ENCODE measurements at places on chromosomes 13 and 19.

DNA sequence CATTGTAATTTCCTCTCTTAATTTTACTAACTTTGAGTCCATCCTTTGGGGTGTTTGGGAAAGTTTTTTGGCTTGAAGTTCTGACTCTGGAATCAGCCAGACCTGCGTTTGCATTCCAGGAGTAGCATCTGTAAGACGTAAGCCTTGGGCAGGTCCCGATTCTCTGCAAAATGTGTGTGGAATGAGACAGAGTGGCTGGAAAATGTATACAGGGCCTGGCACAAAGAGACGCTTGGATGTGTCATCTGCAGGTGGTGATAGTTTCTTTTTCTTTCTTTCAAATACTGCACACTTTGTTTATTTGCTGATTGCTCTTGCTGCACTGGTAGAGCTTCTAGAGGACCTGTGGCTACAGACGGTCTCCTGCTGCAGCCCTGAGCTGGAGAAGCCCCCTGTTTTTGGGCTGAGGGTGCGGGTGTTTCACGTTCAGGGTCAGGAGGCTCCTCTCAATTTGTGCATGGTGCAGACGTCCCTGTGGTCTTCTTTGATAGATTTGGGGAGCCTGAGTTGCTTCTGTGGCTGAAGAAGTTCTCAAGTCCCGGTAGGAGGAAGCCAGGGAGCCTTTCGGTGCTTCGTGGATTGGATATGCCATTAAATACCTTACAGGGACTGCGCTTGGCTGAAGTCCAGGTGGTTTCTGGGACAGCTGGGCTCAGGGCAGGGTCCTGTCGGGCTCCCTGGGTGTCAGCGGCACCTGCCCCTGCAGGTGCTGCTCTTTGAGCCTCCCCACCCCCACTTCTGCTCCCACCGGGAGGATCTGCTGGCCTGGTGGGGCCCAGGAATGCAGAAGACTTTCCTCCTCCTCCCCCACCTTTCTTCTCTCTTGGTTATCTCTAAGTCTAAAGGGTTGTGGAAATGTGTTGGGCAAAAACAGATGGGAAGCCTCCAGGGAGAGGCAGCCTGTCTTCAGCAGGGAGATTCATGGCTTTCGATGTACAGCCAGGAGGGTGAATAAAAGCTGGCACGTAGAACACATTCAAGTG is 44.0 kb upstream of the GAS6 start:
- peak; percentile 83 for DNase-seq

DNA sequence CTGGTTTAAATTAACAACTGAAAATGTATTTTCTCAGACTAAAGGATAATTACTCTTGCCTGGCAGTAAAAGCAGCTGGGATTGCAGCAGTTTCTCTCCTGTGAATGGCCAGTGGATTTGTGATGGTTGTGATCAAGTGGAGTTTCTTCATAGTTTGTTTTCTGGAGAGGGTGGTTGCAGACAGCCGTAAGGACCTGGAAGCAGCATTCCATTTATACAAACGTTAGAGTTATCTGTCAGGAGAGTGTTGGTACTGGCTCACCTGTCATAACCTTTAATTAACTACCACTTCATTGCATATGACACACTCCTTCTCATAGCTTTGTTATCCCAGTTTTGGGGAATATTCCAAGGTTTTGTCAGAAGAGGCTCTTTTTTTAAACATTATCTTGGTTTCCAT is 258.4 kb upstream of the SLC10A2 start:
- DNase-seq, result no peak

- DNase-seq, result no peak
Observed at GRCh38 chr13:33917190-33917589, 99.2 kb downstream of the RFC3 start.

- no peak for DNase-seq
Observed at GRCh38 chr19:55695511-55696290, 20.7 kb downstream of the EPN1 start.

DNA sequence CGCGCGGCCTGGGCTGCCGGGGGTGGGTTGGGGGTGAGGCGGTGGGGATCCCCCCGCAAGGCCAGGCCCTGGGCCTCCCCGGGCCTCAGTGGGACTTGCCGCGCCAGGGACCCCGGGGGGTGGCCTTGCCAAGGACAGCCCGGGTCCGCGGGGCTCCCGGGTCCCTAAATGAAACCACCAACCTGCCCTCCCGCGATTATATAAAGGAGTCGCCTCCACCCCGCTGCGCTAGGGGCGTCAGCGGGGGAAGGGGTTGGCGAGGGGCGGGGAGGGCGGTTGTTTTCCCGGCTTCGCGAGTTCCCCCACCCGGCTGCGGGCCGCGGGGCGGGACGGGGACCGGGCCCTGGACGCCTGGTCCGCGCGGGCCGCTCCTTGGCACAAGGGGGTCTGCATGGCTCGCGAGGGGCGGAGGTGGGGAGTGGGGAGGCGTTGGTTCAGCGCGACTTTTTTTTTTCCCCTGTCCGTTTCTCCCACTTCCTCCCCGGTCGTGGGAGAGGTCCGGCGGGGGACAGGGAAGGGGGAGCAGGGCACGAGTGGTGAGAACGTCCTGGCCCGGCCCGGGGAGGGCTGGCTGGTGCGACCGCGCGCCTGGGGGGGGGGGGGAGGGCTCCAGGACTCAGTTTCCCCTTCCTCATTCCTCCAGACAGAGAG is 822 bp upstream of the ZBTB7A start:
- DNase-seq, result peak; percentile 24

DNA sequence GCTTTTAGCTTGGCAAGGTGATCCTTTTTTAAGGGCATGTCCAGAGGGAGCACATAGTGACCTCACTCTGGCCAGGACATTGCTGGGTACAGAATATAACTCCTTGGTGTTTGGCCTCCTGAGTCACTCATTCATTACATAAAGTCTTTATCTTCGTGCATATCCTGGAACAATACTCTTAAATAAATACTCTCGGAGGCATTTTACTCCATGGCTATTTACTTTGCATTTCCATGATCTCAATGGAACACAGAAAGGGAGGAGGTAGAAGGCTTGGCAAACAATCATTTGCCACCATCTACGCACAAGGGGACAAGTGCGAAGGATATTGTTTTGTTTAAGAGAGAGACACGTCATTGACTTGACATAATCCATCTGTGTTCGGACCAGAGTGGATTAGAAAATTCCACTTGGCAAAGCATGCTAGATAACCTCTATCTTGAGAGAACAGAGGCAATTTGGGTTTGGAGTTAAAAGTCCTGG is 210.0 kb downstream of the IRS2 start:
- no peak for DNase-seq

DNA sequence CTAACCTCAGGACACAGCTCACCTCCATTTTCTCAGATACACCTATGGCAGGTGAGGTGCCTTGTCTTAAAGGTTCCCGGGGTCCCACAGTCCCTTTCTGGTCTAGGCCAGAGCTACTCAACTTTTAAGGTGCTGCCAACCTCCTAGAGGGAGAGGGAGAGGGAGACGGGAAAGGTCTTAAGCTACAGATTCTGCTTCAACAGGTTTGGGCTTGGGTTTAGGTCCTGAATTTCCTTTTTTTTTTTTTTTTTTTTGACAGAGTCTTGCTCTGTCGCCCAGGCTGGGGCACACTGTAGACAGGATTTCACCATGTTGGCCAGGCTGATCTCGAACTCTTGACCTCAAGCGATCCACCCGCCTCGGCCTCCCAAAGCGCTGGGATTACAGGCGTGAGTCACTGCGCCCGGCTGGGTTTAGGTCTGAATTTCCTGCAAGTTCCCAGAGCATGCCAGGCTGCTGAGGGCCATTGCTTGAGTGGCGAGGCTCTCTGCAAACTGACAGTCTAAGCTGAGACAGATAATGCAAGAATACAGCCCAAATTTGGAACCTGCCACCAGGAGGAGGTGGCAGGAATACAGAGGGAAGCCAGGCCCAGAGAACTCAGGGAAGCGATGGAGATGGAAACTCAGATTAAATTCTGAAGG is 7.8 kb upstream of the SYCN start:
- DNase-seq, result peak; percentile 16

DNA sequence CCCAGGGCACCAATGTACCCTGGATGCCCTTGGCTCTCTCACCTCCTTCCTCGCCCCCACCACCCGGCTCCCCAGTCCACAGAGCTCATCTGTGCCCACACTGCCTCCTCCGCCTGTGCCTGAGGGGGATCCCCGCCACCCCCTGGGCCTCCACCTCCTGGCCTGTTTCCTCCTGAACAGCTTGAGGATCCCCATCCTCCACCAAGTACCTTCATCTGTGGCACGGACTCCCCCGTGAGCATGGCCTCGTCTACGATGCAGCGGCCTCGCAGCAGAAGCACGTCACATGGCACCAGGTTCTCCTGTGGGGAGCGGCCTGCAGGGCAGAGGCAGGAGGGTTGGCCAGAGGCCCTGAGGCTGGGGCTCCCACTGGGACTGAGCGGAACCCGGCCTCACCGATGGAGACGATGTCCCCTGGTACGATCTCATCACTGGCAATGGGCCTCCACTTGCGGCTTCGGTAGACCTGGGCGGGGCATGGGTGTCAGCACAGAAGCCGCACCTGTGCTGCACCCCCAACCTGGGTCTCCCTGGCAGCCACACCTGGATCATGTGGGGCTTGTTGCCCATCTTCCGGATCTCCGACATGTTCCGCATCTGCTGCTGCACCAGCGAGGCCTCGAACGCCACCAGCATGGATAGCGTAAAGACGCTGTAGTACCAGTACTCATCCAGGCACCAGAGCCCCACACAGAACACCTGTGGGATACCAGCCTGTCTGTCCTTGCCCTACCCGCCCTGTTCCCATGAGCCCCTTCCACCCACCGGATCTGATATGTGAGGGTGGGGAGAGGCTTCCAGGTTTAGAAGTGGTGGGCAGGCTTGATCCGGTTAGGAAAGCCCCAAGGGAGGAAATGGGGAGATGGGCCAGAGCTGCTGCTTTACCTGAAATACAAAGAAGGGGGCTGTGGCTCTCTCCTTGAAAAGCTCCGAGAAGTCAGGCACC is 6.8 kb downstream of the ATP13A1 start:
- no peak for DNase-seq

DNA sequence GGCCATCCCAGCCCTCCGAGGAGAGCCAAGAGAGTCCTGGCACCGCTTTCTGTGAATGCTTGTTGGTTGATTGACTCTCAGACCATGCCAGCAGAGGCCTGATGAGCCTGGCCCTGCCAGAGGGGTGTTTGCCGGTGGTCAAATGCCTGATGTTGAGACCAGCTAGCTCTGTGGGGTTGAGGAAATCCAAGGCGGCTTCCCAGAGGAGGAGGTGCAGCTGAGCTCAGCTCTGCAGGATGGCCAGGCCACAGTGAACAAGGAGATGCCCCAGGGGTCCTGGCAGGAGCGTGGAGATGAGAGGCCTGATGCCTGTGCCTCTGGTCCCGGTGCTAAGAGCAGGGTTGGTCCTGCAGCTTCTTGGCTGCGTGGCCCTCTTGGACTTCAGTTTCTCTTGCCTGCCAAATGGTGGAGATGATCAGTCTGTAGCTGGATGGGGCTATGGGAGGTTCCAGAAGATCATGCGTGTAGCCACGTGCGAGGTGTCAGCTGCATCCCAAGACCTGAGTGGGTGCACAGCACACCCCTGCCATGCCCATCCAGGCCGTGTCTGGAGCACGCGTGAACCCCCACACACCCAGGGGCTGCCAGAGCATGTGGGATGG is 16.8 kb downstream of the NFIC start:
- DNase-seq, result no peak

GRCh38 chr13:79999601-80000000 is 341.3 kb downstream of the SPRY2 start:
- no peak for DNase-seq

DNA sequence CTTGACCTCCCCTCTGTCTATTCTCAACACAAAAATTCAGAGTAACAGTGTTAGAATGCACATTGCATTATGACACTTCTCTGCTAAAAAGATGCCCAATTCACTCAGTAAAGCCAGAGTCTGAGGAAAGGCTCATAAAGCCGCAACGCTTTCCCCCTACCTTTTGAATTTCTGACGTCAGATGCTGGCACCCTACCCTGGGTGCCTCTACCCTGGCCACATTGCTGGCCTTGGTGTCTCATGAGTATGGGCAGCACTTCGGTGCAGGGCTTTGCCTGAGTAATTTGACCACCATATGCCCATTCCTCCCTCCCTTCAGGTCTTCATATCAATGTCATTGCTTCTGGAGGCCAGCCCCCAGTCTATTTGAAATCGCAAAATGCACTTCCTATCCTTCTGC is 229.3 kb downstream of the MYO16 start:
- DNase-seq, result no peak

DNA sequence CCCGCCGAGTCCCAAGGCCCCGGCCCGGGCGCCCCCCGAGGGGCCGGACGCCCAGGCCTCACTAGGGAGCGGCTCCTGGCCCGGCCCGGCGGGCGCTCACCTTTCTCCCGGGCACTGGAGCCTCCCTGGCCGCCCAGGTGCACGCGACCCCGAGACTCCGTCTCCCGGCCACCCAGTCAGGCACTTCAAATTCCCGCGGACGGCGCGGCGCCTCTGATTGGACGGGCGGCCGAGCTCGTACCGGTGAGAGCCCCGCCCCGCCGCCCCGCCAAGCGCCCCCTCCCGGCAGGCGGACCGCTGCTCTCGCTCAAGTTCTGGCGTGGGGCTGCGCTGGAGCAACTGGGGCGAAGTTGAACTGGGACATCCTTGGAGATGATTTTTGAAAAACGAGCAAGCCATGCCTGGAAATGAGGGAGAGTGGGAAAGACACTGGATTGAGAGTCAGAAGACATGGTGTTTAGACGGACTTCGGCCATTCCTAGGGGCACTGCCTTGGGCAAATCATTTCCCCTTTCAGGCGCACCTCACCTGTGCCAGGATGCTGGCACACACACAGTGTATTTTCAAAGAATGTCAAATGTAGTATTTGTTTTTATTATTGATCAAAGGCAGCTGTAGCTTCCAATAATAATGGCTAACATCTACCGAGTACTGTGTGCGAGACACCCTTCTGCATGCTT is 485.3 kb downstream of the UQCRFS1 start:
- DNase-seq, result peak; percentile 57

DNA sequence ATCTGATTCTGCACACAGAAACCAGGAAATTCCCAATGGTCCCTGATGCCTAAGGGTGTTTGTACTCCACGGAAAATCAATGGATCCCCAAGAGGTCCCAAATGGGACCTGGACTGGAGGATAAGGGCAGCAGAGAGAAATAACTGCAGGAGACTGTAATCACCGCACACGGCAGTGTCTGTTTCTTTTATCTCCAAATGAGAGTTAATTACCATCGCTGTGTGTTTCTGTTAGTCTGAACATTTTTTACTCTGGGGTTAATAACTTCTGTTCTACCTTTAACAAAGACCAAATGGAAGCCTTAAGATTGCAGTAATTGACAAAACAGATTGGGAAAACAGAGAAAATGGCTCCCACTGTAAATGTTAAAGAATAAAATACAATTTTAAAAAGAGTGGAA is 320.9 kb downstream of the DCLK1 start:
- DNase-seq, result no peak
